ENCODE measurements at places on chromosomes 5 and 9.

GRCh38 chr9:112925058-112925641 lies 34.5 kb upstream of the SLC46A2 start:
- DNase-seq = no peak

DNA sequence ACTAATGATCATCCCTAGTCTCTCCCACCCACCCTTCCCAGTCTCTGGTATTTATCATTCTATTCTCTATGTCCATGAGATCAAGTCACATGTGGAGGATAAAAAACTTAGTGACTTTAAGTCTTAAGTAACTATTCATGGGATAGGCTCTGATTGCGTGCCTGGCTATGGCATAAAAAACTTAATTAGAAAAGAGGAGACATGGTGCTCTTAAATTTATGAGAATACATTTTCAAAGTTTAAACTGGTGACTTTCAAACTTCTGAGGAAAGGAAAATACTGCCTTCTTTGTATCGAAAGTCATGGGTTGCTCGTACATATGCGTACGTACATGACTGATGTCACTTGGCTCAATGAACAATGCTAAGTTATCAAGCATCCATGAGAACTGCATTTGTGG lies 18.2 kb upstream of the TYRP1 start:
- DNase-seq = no peak

GRCh38 chr5:153952057-153952456 lies 86.7 kb downstream of the FAM114A2 start:
- DNase-seq = no peak

- no peak for DNase-seq
These were observed 160.6 kb downstream of the CCDC192 start for GRCh38 chr5:127863610-127864395.

- DNase-seq = no peak
These were observed 104.5 kb downstream of the STK32A start for GRCh38 chr5:147339313-147339712.

GRCh38 chr9:94817291-94818177 lies 91.0 kb downstream of the AOPEP start:
- no peak for DNase-seq

DNA sequence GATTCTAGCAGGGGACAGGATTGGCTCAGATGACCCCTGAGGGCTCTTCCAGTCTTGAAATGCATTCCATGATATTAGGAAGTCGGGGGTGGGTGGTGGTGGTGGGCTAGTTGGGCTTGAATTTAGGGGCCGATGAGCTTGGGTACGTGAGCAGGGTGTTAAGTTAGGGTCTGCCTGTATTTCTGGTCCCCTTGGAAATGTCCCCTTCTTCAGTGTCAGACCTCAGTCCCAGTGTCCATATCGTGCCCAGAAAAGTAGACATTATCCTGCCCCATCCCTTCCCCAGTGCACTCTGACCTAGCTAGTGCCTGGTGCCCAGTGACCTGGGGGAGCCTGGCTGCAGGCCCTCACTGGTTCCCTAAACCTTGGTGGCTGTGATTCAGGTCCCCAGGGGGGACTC lies 2.9 kb upstream of the MYOZ3 start:
- no peak for DNase-seq

DNA sequence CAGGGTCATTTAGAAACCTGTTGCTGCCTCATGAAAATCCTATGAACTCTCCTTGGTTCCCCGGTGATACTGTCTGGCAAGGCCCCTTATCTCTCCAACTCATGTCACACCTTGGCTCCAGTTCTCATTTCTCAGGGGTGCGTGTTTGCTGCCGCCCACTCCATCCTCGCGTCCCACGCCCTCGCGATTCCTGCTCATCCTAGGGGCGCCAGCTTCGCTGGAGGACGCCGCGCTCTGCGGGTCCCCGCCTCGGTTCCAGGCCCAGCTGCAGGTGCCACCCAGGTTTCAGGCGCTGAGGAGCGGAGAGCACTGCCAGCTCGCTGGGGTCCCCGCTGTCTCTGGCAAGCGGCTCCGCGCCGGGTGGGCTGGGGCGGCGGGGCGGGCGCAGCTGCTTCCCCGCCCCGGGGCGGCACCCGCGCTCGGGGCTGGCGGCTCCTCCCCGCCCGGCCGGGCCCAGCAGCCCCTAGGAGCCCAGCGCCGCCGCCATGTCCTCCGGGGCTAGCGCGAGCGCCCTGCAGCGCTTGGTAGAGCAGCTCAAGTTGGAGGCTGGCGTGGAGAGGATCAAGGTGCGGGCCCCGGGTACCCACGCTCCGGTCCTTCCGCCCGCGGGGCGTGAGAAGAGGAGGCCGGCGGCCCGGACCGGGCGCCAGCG lies at the start of gene GNG10:
Gene GNG10 (plus strand): TSS at position 456 of the 652 bp plus-strand sequence. CDS start 30 bp downstream, at position 486.
- DNase-seq = peak; percentile 45

- no peak for DNase-seq
These were observed 159.8 kb upstream of the HMHB1 start for GRCh38 chr5:143652108-143652700.

- DNase-seq = no peak
These were observed 50.0 kb upstream of the PPARGC1B start for GRCh38 chr5:149679876-149680809.

DNA sequence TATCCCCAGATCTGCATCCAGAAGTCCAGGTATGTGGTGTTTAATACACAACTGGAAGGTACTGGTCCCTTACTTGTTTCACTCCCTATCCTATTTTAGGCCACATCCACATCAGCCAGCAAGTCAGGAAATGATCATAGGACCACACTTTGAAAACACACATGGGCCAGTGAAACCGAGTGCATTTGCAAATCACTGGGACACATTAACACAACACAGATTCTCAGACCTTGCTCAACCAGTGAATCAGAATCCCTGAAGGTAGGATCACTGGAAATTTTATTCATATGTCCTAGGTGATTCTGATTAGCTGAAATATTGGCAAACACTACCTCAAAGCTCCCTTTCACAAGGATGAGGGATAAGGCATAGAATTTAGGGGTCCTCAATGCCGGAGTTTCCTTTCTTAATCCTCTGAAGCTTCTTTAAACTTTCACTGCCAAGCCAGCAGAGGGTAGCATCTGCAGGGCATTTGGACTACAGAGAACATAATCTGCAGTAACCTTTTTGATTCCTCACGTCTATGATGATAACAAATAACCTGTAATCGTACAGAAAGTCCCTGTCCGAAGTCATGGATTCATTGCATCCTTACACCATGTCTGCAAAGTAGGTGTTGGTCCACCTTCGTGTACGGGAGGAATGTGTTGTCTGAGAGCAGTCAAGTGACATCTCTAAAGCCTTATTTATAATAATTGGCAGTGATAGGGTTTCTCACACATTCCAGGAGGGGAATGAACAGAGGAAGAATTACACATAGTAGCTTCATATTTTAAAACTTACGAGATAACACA lies 11.0 kb upstream of the ABLIM3 start:
- no peak for DNase-seq

DNA sequence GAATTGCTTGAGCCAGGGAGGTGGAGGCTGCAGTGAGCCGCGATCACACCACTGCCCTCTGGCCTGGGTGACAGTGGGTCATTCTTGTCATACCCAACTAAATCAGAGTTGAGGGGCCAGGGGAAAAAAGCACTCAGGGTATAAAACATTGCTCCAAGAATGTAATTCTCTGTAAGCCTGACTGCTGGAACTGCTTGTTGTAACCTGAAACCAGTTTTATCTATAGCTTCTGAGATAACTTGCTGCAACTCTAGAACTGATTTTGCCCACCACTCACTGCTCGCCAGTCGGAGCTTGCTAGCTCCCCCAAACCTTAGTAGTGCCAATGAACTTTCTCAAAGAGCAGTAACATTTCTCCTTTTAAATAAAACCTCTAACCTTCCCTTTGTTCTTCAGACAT lies 9.6 kb upstream of the MSH3 start:
- no peak for DNase-seq

DNA sequence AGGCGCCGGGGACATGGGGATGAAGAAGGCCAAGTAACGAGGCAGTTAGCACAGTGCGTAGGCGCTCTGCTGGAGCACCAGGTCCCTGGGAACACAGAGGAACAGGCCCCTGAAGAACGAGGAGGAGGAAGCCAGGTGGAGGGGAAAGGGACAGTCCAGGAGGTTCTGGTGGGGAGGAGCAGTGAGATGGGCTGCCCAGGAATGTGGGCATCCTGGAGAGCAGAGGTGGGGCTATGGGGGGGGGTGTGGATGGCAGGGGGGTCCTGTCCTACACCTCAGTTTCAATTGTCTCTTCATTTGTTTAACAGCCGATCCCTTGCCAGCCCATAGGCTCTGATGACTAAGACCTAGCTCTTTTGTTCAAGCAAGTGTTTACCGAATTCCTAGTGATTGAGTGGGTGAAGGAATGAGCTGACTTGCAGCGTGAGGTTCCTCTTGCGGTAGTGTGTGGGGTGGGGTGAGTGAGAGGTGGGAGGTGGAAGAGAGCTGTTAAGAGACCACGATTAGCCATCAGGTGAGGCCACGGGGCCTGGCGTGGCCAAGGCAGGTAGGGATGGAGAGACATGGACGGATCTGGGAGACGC lies 8.4 kb upstream of the PHYHD1 start:
- no peak for DNase-seq

- no peak for DNase-seq
These were observed 206.0 kb downstream of the DMRT2 start for GRCh38 chr9:1256178-1256577.

DNA sequence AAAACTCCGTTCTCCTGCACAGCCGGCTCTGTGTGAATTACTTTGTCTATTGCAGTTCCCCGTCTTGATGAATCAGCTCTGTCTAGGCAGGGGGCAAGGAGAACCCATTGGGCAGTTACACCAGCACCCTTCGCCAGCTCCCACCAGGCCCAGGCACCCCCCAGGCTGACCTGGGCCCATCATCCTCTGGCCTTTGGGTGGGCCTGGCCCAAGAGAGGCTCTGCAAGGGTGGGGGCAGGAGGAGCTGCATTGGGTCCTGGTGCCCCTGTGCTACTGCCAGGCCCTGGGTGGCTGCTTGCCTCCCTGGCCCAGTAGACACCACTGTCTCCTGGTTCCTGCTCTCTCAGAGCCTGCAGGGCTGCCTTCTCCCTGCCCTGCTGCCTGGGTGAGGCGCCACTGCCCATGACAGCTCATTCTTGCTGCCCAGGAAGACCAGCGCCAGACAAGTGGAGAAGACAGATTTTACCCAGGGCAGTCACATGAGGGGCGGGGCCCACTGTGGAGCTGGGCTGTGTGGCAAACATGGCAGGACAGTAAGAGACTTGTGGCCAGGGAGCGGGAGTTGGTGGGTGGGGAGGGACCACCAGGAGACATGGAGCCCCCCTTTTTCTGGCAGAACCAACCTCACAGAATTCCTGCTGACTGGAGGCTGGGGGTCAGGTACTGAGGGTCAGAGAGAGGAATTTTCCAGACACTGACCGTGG lies 67.2 kb downstream of the MRPL36 start:
- no peak for DNase-seq

DNA sequence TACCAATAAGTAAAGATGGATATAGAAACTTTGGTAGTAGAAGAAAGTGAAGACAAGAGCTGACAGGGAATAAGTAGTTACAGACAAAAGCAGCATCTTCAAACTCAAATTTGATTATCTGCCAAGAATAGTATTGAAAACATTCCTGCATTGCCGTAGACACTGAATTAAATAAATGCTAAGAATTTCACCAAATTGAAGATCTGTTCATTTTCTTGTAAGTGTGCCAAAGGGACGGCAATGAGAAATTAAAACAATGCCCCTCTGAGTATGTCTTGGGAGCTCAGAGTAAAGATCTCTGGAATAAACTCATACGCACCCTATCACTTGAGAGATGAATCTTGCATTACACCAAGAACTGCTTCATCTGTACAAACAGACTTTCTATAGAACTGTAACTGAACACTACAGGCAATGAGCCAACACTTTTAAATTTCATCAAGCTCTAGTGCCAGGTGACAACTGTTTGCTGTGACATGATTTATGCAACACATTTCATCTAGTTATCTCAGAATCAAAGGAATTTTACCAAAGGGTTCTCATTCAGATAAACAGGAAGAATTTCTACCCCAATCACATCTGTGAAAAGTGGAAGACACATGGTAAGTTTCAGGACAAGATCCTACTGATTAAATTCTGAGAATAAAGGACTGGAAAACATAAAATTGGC lies 66.9 kb downstream of the RFX3 start:
- no peak for DNase-seq

DNA sequence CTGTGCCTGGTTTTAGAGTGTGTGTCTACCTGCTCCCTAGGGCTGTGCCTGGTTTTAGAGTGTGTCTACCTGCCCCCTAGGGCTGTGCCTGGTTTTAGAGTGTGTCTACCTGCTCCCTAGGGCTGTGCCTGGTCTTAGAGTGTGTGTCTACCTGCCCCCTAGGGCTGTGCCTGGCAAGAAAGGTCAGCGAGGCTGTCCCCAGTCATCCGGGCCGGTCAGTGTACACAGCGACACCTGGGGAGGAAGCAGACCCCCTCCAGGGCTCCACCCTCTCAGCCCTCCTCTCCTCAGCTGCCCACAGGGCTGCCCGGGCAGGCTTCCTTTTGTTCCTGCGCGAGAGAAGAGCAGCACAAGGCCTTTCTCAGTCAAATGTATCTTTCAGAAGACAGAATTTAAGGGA lies 4.1 kb downstream of the NRARP start:
- no peak for DNase-seq

- DNase-seq = no peak
These were observed 36.6 kb downstream of the FAM240B start for GRCh38 chr9:38683336-38683735.

DNA sequence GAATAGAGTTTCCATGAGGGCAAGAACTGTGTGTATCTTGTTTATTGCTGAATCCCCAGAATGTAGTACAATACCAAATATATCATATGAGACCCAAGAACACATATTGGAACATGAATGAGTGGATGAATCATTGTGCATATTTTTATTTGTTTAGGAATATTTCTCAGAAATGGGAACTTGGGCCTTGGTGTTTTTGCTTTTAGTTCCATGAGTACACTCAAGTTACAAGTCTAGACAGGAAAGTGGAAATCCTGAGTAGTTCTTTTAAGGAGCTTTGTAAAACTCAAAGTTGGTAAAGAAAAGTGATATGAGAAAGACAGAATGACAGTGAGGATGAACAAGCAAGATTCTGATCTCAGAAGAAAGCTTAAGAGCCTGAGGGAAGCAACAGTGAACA lies 647.0 kb downstream of the EFNA5 start:
- no peak for DNase-seq

DNA sequence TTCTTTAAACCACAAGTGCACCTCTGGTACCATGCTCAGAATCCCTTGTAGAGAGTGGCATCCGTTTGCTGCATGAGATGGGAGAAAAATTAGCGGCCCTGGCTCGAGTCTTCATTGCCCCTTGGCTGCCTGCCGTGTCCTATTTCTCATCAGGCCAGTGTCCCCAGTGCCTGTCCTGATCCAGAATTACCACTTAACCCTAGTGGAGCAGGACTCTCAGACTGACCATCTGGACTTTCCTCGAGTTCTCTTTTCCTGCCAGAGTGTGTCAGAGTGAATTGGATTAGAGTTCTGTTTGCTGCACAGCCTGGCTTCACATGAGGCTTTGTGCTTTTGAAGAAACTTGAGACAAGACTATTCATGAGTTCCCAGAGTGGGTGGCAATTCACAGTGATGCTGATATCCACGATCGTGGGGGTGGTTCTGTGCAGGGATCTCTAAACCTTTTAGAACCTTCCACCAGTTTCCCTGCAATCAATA lies 92.6 kb downstream of the C9orf152 start:
- DNase-seq = no peak

GRCh38 chr5:147613359-147613758 lies 103.5 kb upstream of the DPYSL3 start:
- DNase-seq = no peak

All from stimulated activated CD4-positive, alpha-beta T cell treated with anti-CD3 and anti-CD28 coated beads, Interleukin-15, amount 100 ng/mL, for 1 hour (primary cell).